DMS 273 treated with DMSO at 0.1 percent for 48 hours (cell line): ENCODE measurements at places on chromosomes 2 and 18.

DNA sequence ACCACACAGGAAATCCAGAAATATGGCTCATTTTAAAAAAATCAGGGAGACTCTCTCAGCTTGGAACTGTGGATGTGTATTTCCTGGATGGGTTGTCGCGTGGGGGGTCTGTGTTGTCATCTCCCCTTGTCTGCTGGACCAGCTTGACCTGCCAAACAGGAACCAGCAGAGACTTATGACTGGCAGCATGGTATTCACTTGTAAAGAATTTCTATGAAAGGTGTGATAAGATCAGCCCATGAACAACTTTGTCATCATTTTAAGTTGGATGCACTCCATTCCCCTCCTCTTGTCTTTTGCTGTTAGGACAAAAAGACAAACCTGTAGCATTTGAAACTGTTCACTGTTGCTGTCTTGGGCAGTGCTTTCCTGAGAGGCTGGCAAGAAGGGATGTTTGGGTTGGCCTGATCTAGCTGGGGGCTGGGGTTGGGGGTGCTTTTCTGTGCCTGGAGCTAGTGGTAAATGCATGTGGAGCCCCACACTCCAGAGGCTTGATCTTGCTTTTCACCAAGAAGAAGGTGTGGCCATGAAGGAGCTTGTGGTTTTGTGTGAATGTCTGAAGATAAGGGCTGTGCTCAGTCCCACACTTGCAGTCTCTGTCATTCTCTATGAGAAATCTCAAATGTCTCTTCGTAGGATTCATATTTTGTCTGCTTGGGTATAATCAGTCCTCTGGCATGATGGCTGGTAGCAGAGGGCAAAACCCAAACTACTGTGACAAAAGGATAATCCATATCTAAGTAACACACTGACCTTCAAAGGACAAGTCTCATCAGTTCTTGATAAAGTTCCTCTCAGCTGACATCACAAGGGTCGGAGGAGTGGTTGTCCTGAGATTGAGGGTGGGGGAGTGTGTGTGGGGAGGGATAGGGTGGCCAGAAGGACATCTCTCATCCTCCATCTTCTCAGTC, 39.0 kb downstream of the RALB start:
- DNase-seq: no peak

- DNase-seq: no peak
These were observed 1.1 kb downstream of the TFCP2L1 start for GRCh38 chr2:121283670-121284462.

DNA sequence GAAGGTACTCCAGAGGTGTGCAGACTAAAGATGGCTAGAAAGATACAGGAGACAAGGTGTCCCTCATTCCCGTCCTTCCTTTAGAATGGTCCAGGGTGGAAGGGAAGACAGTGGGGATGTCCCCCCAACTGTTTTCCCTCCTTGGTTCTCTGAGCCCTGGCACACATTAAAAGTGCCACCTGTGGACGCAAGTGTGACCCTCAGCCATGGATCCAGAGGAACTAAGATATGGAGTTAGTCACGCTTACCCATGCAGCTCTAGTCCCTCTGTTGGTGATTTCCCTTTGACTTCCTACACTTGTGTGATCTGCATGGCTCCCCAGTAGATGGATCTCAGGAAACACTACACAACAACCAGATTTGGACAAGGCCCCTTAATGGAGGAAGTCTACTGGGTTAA, 113.1 kb upstream of the SRD5A2 start:
- DNase-seq: no peak

- DNase-seq: no peak
These were observed 25.4 kb upstream of the RHOB start for GRCh38 chr2:20421336-20421987.

DNA sequence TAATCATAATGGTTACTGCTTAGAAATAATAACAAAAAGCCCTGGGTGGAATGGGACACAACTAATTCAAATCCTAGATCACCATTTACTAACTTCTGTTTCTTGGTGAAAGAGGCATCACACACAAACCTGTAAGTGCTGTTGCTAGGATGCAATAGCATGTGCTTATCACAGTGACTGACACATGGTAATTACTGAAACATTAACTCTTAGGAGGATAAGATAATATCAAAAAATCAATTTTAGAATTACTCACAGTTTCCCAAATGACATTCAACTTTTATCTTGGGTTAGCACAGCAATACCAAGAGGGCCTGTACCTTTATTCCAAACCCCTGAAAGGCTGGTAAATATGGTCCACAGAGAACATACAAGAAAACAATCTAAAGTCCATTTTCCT, 69.1 kb downstream of the MBOAT2 start:
- no peak for DNase-seq

DNA sequence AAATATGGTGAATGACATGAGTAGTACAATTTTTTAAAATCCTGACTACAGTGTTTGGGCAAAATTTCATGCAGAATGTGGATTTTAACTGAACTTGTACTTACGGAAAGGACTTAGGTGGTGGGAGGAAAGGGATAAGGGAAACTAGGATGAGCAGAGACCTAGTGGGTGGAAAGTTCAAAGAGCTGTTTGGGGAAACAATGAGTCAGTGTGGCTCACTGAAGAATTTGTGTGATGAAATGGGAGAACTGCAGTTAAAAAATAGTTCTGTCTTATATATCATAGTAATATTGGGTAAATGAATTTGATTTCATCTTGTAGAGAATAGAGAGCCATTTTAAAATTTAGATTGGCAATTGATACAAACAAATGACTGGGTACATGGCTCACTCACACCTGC, 220.1 kb upstream of the CTAGE1 start:
- no peak for DNase-seq

DNA sequence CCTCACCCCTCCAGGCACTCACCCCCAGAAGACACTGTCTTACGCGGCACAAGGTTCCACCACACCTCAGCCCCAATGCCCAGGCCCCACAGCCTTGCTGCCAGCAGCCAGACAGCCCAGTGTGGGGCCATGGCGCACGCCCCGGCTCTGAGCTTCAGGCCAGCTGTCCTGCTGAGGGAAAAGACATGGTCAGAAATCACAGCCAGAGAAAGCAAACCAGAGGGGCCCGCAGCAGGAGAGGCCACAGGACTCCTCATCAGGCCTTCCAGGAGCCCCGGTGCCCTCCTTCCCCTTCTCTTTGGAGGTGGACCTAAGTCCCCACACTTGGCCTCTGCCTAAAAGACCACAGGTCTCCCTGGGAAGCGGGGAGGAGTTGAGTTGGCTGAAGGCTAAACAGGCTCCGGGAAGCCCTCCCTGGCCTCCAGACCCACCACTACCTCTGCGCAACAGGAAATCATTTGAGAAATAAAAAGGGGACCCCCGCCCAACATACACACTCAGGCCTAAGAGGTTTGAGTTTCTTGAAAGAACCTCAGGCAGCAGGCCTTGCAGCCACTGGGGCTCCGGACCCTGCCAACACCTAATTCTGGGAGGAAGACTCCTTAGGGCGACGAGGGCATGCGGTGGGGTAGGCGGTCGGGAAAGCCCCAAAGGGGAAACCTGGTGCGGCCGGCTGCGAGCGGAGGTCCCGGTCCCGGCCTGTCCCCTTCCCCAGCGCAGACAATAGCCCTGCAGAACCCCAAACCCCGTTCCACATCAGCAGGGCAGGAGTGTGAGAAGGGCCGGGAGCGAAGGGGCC, 1.9 kb downstream of the SEMA4C start:
- DNase-seq: no peak

DNA sequence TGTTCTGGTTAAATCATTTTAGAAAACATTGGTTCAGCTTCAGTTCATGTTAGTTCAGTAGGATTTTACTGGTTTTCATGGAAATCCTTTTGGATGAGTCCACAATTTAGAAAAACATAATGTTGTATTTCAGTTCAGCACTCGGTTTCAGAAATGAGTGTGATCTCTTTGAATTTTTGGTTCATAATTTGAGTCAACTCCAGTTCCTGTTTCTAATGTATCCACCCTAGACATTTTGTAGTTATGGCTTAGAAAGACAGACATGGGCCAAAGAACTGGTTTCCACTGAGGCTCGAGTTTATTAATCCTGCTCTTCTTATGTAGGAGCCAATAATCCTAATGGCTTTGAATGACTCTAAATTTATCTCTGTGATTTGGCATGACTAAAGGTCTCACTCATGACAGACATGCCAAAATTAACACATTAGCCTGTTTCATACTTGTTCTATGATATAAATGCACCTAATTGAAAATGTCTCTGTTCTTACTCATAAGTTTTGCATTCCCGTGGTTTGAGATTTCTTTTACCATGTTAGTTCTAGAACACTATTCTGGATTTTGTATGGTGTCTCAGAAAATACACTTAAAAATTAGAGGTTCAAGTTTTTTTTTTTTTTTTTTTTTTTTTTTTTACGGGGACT, 82.3 kb upstream of the SPRED2 start:
- DNase-seq: no peak

- DNase-seq: no peak
These were observed 94.4 kb downstream of the LBH start for GRCh38 chr2:30325600-30326328.

GRCh38 chr2:69097148-69097610, 84.2 kb downstream of the ANTXR1 start:
- no peak for DNase-seq

- no peak for DNase-seq
These were observed 11.3 kb upstream of the MALL start for GRCh38 chr2:110126906-110127305.

- peak; percentile 84 for DNase-seq
These were observed 25.9 kb upstream of the SGPP2 start for GRCh38 chr2:222398446-222398885.

DNA sequence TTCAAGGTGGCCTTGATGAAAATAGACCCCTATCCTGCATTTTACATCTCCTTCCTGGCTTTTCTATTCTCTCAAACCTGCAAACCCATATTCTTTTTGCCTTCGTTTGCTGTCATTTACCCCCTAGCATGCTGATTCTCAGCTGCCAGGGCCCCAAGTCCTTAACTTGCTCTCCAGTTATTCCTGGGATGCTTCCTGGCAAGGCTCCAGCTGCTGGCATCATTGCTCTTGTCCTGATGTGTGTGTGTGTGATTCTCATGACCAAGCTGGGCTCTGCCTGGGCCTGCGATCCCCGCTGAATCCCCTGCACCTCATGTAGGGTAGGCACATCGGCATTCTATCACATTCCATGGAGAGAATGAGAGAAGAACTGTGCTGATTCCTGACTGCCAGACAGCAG, 11.9 kb downstream of the NPAS2 start:
- DNase-seq: no peak

DNA sequence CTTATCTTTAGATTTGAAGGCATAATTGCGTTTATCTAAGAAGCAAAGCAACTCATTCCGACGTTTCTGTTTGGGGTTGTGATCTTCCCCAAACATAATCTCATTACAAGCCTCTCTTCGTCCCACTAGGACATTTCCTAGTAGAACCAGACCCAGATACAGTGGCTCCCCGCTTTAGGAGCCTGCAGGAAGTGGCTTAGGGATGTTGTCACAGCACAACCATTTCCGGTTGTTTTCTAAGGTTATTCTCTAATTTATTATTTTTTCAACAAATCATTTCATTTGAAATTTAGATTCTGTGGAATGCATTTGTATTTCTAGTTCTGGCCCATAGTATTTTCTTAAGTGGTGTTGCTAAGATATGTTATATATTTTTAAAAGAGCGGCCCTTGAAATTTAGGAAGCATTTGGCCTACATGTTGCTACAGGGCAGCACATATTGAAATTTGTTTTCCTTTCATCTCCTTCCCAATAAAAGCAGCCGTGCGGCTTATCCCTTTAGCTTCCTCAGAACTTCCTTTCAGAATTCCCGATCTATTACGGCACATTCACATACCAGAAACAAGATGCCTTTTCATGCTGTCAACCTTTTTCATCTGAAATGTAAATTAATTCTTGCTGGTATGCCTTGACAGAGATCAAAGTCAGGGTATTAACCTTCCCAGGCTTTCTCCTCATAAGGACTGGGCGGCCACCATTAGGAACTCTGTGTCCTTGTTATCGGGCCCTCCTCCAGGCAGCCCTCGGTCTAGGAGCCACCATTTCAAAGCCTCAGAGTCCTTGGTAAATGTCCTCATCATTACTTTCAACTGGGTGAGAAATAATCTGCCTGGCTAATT, 210.9 kb upstream of the SP5 start:
- no peak for DNase-seq

DNA sequence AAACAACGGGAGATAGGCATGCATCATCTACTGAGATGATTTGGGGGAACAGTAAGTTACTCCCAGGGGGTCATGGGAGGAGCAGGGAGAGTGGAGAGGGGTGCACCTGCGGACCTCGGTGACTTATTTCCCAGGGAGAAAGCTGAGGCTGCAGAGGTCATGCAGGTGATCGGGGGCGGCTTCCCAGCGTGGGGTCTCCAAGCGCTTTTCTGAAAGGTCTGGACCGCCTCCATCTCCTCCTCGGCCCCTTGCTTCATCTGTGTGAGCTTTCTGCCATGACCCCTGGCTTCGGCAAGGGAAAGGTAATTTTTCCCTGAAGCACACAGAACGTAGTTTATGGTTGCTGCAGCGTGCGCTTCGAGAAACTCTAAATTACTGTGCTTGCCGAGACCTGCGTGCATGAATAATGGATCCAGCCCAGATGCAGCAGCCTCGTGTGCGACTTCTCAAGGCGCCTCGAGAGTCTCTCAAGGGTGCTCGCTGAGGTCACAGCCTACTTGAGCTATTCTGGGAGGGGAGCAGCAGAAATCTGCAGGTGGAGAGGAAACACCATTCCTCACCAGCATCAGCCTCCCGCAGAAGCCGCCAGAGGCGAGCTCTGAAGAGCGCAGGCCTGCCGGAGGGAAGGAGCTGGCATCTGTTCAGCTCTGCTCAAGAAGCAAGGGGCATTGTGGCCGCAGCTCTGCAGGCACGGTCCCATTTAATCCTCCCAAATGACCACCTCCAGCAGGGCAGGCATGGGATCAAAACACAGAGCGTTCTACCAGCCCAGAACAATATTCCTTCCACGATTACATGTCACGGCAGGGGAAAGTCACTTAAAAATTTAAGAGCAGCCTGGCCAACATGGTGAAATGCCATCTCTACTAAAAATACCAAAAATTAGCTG, 308.4 kb upstream of the MYT1L start:
- DNase-seq: no peak

DNA sequence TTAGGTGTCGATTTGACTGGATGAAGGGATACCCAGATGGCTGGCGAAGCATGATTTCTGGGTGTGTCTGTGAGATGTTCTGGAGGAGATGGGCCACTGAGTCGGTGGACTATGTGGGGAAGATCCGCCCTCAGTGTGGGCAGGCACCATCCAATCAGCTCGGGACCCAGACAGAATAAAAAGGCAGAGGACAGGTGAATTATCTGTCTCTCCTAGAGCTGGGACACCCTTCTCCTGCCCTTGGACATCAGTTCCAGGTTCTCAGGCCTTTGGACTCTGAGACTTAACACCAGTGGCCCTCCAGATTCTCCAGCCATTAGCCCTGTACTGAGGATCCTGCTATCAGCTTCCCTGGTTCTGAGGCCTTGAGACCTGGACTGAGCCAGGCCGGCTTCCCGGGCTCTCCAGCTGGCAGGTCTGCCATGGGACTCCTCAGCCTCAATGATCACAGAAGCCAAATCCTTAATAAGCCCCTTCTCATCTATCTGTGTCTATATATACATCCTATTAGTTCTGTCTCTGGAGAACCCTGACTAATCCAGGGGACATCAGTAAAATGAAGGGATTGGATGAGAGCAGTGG, 11.7 kb downstream of the PROC start:
- no peak for DNase-seq

GRCh38 chr2:232588680-232589585, 38.4 kb downstream of the EIF4E2 start:
- DNase-seq: no peak
